ENCODE measurements at places on chromosomes 12 and 14.

DNA sequence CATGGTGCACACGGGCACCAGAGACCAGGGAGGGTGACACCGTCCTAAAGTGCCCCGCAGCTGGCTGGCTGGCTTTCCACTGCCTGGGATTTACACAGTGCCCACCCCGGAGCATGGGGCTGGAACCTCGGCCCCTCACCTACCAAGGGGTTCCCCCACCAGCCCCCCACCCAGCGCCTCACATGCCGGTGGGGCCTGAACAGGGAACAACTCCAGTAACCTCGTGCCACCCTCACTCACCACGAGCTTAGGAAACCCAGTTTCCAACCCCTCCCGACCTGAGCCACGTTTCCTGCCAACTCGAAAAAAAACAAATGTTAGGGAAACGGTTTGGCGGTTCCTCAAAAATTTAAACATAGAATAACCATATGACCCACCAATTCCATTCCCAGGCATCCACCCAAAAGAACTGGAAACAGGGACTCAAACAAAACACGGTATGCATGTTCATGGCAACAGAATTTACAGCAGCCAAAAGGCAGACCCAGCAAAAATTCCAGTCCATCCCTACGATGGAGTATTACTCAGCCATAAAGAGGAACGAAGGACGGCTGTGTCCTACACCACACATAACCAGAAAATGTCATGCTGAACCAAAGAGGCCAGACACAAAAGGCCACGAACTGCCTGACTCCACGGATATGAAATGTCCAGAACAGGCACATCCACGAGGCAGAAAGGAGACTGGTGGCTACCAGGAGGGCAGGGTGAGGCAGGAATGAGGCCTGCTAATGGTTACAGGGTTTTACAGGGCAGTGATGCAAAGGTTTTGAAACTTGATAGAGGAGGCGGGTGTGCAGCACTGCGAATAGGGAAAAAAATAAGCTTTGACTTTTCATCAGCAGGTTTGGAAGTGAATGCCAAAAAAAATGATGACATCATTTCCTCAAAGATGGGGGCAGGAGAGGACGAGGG is 68.9 kb downstream of the NCOR2 start:
- DNase-seq: no peak

GRCh38 chr14:55477680-55478079 is 37.3 kb upstream of the TBPL2 start:
- DNase-seq: no peak

DNA sequence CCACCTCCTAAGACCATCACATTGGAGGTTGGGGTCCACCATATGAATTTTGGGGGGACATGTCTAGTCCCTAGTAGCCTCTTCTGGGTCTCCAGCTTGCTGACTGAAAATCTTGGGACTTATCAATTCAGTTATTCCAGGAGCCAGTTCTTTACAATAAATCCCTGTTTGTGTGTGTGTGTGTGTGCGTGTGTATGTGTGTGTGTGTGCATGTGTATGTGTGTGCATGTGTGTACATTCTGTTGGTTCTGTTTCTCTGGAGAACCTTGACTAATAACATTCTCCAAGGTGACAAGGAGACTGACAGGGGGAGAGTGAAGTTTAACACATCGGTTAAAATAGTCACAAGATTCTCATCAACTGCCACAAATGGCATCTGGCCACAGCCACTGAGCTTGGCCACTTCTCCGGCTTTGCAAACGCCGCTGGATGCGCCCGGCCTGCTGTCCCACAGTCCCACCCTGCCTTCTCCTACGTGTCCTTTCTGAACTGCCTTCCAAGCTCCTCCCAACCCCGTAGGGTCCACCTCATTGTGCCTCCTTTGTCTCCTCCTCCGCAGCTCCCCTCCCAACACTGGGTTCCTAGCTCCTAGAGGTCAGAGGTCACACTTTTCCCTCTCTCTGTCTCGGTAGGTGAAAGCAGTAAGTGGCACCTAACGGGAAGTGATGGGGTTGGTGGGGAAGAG is 88.1 kb upstream of the DIO3 start:
- no peak for DNase-seq

DNA sequence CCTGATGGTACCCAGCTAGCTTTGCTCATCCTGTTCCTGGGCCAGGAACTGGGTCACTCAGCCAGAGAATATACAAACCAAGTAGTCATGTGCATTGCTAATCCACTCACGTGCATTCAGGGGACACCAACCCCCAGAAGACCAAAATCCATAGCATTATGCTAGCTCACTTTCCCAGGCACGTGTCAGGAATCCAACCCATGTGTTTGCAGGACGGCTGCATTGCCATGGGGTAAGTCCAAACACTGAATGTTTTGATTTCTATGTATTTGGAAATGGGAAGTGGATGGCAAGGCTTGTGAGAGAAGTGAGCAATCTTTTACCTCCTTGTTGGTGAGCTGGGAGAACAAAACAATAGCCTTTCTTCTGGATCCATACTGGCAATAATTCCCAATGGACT is 87.1 kb upstream of the FOXN3 start:
- no peak for DNase-seq

DNA sequence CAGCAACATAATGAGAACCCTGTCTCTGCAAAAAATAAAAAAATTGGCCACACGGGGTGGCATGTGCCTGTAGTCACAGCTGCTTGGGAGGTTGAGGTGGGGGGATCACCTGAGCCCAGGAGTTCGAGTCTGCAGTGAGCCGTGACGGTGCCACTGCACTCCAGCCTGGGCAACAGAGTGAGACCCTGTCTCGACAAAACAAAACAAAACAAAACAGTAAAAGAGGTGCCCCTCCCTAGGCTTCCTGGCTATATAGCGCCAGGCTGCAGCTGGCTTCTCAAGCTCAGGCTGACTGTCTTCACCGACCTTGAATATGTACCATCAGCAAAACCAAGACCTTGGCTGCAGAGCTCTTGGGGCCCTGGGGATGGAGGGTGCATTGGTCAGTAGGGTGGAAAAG is 29.4 kb downstream of the TSPAN9 start:
- DNase-seq: no peak
